Vagina (tissue), 2 donors: ENCODE measurements at places on chromosomes 2 and 18. TPM values are rescaled to one million over a fixed set of nuclear protein-coding genes. Genes with fewer than 3 reads are reported as not detected.

- H3K27ac ChIP-seq: no peak overlapping the region
- H3K4me3 ChIP-seq: no peak overlapping the region
- DNase-seq: no peak
- H3K4me1 ChIP-seq: no peaks in the 10 kb centered on the region
These were observed 366.9 kb downstream of the EPHA4 start for GRCh38 chr2:221205103-221205673.

DNA sequence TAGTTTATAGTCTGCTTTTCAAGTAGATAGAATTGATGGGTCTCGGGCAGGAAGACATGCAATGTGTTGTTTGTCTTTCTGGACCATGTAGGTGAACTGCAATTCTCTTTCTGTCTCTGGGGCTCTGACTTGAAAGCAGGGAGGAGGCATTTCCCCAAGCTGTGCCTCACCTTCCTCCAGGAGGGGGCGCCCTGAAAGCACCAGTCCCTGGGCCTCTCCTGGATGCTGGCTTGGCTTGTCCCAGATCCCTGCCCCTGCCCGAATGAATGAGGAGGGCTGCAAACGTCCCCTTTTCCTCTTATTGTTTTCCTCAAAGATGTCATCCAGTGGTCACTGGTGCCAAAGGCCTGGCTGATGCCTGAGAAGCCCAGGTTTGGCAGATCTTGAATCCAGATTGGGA, 270.6 kb downstream of the CELF4 start:
- no peak for DNase-seq
- no peaks in the 10 kb centered on the region for H3K36me3 ChIP-seq
- no peak overlapping the region for H3K27ac ChIP-seq
- no peak overlapping the region for H3K4me3 ChIP-seq
- H3K27me3 ChIP-seq: no peaks in the 10 kb centered on the region

- H3K36me3 ChIP-seq: no peaks in the 10 kb centered on the region
- DNase-seq: no peak
These were observed 24.2 kb upstream of the CASP8 start for GRCh38 chr2:201235860-201236811.

GRCh38 chr2:188979187-188980114, 5.3 kb downstream of the COL3A1 start:
- no peak for DNase-seq
- H3K36me3 ChIP-seq: no peaks in the 10 kb centered on the region
- peak overlapping the region; percentile 20 for H3K4me3 ChIP-seq
- no peaks in the 10 kb centered on the region for H3K27me3 ChIP-seq
- peak overlapping the region; percentile 91 for H3K27ac ChIP-seq

- H3K36me3 ChIP-seq: no peaks in the 10 kb centered on the region
- no peak overlapping the region for H3K4me3 ChIP-seq
- no peak overlapping the region for H3K27ac ChIP-seq
- H3K27me3 ChIP-seq: no peaks in the 10 kb centered on the region
These were observed 22.2 kb downstream of the FAM110C start for GRCh38 chr2:24107-24506.

- H3K27me3 ChIP-seq: no peaks in the 10 kb centered on the region
- no peaks in the 10 kb centered on the region for H3K36me3 ChIP-seq
- no peak overlapping the region for H3K27ac ChIP-seq
- peaks cover 9% of the 10 kb centered on the region for H3K4me1 ChIP-seq
- DNase-seq: no peak
These were observed 134.7 kb downstream of the PXDN start for GRCh38 chr2:1609485-1610095.

- H3K4me1 ChIP-seq: no peaks in the 10 kb centered on the region
- no peak for DNase-seq
- H3K27me3 ChIP-seq: no peaks in the 10 kb centered on the region
These were observed 101.7 kb upstream of the MSH2 start for GRCh38 chr2:47301277-47301618.

- H3K4me3 ChIP-seq: no peak overlapping the region
- H3K4me1 ChIP-seq: peaks cover 13% of the 10 kb centered on the region
- no peaks in the 10 kb centered on the region for H3K27me3 ChIP-seq
- no peak for DNase-seq
These were observed 125.1 kb downstream of the TTC27 start for GRCh38 chr2:32752952-32753351.

DNA sequence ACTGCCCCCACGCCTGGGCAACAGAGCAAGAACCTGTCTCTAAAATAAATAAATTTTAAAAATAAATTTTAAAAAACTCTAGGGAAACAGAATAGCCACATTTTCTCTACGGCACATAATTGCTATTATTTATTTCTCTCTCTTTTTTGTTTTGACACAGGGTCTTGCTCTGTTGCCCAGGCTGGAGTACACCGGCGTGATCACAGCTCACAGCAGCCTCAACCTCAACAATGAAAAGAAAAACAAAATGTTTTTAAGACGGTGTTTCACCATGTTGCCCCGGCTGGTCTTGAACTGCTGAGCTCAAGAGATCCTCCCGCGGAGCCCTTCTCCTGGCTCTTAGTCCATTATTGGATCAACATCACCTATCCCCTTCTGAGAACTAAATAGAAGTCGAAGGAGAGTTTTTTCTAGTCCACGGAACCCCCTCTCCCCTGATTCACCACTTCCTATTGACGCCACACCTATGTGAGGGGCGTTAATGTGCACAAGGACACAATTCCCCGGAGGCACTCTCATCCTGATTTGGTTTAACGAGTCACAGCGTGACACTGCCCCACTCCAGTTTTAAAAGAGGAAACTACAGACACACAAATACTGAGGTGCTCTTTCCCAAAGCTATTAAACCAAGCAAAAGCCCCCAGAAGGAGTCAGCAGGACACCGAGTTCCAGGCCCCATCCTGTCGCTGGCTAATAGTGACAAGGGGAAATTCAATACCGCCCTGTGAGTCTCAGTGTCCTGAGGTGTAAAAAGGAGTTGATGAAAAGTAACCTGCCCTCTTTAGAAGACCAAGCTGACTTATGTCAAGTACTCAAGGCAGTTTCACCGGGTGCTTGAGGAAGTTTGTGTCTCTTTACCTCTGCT, 1.1 kb downstream of the NPC1 start:
- DNase-seq: no peak
- H3K4me1 ChIP-seq: peaks cover 55% of the 10 kb centered on the region
- H3K4me3 ChIP-seq: peak overlapping the region; percentile 85
- no peaks in the 10 kb centered on the region for H3K27me3 ChIP-seq

GRCh38 chr18:47100212-47100831, 50.0 kb downstream of the HDHD2 start:
- peaks cover 4% of the 10 kb centered on the region for H3K36me3 ChIP-seq
- no peaks in the 10 kb centered on the region for H3K4me1 ChIP-seq
- H3K27me3 ChIP-seq: no peaks in the 10 kb centered on the region
- no peak for DNase-seq

DNA sequence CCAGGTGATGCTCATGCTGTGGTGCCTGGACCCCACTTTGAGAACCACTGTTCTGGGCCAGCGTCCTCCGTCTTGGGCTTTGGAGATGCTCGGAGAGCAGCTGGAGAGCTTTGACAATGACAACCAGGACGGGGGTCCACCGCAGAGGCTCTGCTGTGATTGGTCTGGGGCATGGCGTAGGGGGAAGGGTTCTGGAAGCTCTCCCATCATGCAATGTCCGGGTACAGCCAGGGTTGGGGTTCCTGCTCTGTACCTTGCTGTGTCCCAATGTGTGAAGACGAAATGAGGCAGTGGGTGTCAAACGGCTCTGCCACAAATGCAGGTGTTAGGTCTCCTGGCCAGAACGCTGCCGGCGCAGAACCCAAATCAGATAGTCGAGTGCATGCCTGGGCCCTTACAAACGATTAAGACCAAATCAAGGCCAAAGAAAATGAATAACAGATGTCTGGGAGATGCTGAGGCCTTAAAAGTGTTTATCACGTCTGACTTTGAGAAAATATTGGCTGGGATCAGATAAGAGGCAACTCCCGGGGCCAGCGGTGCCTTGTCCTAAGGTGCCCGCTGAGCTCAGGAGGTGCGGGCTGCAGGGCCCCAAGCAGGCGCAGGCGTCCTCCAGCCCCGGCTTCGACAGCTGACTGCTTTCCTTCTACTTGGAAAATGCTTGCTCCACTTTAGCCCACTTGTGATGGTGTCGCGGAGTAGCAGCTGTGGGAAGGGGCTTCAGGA, 117.2 kb downstream of the VAPA start:
- peaks cover 14% of the 10 kb centered on the region for H3K4me1 ChIP-seq
- no peak overlapping the region for H3K4me3 ChIP-seq
- no peak overlapping the region for H3K27ac ChIP-seq
- H3K36me3 ChIP-seq: no peaks in the 10 kb centered on the region

- peak; percentile 75 for DNase-seq
- H3K4me3 ChIP-seq: no peak overlapping the region
- H3K36me3 ChIP-seq: no peaks in the 10 kb centered on the region
- peaks cover 11% of the 10 kb centered on the region for H3K4me1 ChIP-seq
These were observed 62.3 kb upstream of the SNTG2 start for GRCh38 chr2:888211-888801.

DNA sequence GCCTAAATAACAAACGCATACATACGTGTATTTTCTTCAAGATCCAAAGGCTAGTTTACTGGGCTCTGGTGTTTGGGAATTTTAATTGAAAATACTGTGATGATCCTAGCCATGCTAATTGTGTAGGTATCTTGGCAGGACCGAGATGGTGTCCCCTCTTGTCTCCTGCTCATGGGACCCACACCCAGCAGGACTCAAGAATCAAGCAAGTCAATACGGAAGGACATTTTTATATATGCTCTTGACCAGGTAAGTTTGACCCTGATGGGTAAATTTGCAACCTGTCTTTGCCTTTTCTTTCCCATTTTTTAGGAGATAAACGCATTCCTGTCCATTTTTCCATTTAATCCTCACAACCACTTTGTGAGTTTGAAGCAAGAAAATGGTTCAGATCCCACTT, 111.8 kb upstream of the MYCN start:
- no peak overlapping the region for H3K4me3 ChIP-seq
- H3K4me1 ChIP-seq: no peaks in the 10 kb centered on the region
- DNase-seq: no peak
- H3K27ac ChIP-seq: no peak overlapping the region

The NEB gene
- 0.98 TPM for total RNA-seq

The ASPRV1 gene
- total RNA-seq: 0.49 TPM

The DSEL gene
- total RNA-seq: 7.6 TPM

The IL18R1 gene
- total RNA-seq: 4.9 TPM
